ENCODE measurements at places on chromosomes 5 and 9.

GRCh38 chr9:76664120-76664519 lies 100.1 kb upstream of the PCA3 start:
- DNase-seq, result no peak

DNA sequence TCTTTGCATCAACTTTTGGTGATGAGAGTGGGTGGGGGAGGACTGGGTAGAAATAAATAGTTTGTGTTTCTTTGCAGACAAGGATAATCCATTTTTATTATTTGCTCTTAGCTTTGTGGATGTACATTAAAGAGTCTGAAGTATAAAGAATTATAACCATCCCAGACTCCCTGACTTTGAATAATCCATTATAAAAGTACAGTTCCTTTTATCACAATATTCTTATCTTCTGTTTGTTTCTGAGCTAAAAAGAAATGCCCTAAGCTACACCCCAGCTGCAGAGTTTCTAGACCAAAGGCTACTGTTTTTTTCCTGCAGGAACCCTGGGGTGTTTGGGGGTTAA lies 77.9 kb downstream of the NDFIP1 start:
- no peak for DNase-seq

DNA sequence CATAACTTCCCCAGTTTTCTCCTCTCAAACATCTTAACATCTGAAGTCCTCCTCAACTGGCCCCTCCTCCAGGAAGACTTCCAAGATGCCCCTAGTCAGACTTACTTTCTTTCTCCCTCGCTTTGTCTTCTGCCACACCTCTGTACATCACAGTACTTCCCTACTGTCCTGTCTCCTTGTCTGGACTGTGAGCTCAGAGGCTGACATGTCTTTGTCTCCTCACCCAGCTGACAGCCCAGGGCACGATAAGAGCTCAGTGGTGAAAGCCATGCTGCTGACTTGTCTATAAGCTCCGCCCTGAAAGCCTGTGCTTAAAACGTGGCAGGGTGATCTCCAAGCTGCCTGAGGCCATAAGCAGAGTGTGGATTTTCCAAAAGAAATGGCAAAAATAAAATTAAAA lies 33.0 kb upstream of the SLC25A51 start:
- DNase-seq, result peak; percentile 76

DNA sequence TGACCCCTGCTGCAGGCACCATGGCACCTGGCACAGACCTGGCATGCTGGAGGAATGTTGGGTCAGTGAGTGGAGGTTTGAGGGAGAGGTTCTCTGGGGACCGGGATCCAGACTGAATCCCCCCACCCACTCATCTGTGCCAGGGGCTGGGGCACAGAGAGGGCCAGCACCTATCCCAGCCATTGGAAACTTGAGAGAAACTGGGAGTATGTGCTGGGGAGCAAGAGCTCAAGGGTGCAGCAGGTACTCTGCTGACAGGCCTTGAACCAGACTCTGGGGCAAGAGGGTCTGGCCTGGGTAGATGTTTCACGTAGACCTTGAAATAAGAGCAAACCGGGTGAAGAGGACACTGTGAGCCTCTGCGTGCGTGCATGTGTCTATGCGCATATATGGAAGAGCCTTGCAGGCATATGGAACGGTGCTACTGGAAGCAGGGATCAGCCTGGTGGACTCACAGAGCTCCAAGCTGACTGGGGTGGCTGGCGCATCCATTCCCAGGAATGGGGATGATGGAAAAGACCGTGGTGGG lies 8.8 kb downstream of the FGF18 start:
- DNase-seq, result no peak

DNA sequence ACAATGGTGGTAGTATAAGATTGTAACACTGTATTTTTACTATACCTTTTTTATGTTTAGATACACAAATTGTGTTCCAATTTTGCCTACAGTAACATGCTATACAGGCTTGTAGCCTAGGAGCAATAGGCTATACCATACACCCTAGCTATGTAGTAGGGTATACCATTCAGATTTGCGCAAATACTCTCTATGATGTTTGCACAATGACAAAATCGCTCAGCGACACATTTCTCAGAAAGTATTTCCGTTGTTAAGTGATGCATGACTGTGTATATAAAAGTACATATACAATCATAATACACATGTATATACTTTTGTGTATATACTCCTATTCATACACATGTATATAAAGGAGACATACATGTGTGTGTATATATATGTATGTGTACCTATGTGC lies 34.8 kb downstream of the ENC1 start:
- DNase-seq, result no peak

GRCh38 chr5:81895307-81895706 lies 76.5 kb upstream of the ATG10 start:
- no peak for DNase-seq

DNA sequence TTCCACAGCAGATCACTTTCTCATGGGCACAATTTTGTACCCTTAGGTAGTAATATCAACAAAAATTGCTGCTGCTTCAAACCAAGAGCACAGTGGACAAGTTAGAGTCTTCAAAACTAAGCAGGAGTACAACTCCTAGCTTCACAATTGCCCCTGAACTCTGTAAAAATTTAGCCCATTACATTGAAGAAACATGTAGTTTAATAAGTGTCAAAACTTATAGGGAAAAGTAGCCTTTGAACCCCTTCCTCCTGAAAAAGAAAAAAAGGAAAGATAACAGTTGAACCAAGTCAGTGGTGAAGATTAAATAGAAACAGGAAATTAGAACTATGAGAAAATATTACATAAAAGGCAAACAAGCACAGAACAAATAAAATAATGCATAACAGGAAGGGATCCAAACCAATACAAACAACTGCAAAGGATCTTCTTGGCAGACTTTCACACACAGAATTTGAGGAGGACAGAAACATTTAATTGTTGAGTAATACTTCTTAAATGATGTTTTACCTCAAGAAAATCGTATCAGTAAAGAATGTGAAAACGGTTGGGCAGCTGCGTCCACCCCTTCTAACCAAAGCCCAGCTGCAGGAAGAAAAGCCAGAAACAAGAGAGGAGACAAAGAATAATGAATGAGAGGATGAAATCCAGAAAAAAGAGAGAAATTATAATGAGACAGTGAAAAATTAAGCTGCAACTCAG lies 636.0 kb downstream of the NR2F1-AS1 start:
- peak; percentile 19 for DNase-seq

GRCh38 chr5:96013254-96013653 lies 51.6 kb upstream of the ELL2 start:
- no peak for DNase-seq

GRCh38 chr5:149410071-149410470 lies 31.0 kb upstream of the IL17B start:
- DNase-seq, result no peak

GRCh38 chr9:87867391-87867790 lies 15.3 kb upstream of the SPATA31E1 start:
- no peak for DNase-seq

DNA sequence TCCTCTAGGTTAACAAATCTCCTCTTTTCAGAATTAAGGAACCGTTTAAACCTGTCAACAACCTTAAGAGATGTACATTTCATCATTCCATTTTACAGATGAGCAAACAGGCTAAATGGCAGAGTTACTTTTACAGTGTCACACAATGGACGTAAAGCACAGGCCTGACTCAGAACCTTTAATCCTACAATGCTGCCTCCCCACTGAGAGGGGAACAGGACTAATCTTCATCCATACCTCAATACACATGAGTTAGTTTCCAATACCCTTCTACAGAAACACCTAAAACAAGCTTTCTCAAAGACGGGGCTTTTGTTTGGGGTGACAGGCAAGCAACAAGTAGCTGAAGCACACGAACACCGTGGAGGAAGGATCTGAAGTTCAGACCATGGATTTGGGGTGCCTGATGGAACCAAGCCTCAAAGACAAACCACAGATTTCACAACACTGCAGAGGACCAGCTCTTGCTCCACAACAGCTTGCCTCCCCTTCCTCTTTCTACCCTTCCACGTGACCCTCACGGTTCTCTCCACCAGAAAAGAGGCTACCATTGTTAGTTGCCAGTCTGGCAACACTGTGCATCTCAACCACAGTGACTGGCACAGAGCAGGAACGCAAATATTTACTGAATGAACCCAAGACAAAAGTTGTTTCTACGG lies 1.8 kb downstream of the RNF130 start:
- peak; percentile 24 for DNase-seq

DNA sequence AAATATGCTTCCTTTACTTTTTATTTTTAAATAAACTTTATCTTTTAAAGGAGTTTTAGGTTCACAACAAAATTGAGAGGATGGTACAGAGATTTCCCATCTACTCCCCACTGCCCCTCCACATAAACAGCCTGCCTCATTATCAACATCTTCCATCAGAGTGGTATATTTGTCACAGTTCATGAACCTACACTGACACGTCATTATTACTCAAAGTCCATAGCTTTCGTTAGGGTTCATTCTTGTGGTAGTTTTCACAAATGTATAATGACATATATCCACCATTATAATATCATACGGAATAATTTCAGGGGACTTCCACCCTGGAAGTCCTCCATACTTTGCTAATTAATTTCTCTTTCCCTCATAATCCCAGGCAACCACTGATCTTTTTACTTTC lies 204.9 kb downstream of the SMARCA2 start:
- no peak for DNase-seq

DNA sequence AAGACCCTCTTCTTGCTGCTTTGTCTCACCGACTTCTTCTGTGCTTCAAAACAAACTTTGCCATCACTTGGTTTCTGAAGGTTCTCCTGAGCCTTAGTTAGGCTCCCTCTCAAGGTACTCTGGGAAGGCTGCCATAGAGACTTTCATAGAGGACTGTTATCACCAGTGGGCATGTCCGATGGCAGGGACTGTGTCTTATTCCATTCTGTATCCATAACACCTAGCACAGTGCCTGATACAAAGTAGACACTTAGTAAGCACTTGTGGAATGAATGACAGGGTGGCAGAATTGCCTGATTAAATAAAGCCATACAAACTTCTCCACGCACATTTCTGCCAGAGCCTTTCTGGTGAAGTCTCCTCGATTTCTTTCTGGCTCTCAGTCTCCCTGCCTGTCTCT lies 32.7 kb downstream of the AGXT2 start:
- DNase-seq, result no peak

Data from fibroblast of skin of right quadriceps (primary cell).